NCI-H524 treated with DMSO at 0.1 percent for 48 hours (cell line): ENCODE measurements at places on chromosomes 11 and 22.

GRCh38 chr11:8792710-8793109 lies 110.1 kb downstream of the RPL27A start:
- DNase-seq = no peak

- peak; percentile 76 for DNase-seq
Measured at GRCh38 chr11:12185914-12186313, 75.5 kb downstream of the MICAL2 start.

DNA sequence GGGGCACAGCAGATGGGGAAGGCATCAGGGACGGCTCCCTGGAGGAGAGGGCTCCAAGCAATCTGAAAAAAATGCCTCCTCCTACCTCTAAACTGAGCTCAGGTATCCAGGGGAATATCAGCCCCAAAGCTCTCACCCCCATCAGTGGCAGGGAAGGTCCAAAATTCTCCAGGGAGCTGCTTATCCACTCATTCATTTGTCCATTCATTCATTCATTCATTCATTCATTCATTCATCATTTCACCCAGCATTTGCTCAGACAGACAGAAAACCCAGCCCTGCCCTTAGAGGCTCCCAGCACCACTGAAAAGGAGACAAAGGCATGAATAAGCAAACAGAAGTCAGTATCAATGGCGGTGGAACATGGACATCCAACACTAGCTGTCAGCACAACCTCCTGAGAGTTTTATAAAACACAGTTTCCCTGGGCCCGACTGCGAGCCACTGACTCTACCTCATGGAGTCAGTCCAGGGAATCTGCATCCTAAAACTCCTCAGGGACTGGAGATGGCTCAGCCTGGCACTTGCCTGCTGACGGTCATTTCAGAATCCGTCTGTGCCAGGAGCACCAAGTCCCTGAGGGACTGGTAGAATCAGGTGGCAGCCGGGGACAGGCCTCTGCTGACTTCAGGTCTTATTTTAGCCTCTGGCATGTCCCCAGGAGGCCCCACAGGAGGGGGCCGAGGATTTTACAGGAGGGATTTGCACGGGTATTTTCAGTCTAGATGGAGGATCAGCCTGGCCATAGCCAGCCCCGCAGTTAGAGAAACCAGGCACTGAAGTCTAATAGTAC lies 164.6 kb downstream of the MN1 start:
- DNase-seq = no peak

- no peak for DNase-seq
Measured at GRCh38 chr11:80365076-80365725, 924.4 kb upstream of the TENM4 start.

DNA sequence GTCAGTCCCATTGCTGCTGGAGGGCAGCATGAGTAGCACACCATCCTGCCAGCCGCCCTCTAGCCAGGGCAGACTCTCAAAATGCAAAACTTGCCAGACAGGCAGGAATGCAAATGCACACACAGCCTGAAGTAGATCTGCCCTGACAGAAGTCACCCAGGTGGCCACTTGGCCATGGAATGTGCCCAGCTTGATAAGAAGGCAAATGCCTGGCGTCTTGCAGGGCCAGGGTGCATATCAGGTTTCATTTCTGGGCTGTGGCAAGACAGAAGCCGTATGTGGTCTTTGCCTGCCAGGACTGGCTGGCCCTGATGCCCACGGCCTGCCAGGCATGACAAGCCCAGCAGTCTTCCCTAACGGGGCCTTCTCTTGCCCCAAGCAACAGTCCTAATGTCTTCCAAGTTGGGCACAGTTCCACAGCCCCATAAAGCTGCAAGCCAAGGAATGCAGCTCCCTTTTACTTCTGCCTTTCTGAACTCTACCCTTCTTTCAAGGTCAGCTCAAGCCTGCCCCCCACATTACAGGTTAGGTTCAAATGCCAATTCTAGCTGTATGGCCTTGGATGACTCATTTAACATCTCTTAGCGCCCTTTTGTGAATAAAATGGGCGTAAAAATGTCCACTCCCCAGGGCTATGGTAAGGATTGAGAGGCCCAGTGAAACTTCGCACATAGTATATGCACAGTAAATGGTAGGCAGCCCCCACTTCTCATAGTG lies 29.7 kb downstream of the POU2AF3 start:
- no peak for DNase-seq

DNA sequence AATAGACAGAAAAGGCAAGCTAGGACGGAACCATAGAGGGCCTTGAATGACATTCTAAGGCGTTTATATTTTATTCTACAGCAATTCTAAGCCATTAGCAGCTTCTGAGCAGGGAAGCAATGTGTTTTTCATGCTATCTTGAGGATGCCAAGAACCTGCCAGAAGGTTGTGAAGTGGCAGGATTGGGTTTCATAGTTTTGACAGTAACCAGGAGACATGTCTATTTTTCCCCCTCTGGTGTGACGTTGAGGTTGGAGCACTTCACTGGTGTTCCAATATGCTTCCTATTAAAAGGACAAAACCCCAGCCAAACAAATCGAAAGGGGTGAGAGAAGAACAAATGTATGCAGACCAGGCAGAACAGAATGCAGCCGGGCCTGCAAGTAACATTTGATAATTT lies 148.2 kb downstream of the SPATA19 start:
- no peak for DNase-seq

DNA sequence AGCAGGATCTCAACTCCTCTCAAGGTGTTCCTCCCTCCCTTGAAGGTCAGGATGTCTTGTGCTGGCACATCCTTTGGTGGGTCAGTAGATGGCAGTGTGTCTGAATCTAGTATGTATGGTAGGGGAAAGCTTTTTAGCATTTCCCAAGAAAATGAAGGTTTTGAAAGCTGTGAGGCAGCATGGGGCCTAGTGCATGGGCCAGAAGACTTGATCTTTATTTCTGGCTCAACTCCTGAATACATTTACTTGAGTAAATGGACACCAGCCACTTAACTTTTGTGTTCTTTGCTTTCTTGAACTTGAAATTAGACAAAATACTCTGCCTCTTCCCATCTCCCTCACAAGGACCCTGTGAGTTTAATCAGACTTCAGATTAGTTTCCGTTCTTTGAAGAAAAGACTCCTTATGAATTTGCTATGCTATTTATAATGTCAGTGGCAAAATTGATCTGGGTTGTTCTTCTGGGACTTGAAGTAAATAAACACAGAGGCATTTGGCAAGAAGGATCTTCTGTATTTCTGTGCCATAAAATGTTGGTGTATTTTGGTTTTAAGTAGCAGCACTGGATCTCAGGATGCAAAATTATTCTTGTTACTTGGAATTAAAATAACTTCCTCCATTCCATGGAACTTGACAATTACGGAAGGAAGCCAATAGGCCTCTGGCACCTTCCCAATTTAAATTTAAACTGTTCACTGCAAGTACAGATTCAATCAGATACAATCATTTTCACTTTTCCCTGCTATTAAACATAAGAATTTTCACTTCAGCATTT lies 288.8 kb downstream of the CASP12 start:
- DNase-seq = peak; percentile 22

GRCh38 chr22:36009085-36009484 lies 19.5 kb downstream of the RBFOX2 start:
- no peak for DNase-seq

DNA sequence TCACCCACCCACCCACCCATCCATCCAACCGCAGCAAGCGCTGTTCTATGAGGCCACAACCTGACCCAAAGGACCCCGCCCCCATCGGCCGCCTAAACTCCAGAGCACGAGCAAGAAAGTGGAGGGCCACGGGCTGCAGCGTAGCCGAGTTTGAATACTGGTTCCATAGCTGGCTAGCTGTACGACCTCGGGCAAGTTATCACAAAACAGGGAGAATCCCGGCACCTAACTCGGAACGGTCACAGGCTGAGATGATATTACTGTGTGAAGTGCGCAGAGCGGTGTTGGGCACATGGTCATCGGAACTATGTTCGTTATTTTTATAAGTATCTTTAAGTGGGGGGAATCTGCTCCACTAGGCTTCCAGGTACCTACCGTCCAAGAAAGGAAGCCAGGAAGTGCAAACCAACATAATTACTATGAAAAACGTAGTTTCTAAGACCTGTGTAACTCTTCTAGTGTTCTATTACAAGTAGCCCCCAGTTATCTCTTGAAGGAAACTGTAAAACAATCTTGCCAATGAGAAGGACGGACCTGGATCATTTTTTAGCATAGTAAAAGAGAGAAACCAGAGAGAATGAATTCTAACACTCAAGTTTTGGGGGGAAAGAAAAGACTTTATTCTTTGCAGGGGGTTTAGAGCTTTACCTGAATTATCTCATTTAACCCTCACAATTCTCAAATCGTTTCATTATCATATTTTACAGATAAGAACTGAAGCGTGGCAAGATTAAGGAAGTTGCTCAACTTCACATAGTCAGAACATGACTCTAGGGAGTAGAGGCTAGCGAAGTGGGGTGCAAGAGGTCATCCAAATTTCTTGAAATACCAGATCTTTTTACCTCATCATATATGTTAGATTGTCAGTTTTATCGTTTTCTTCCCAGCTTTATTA lies 663 bp upstream of the BUD13 start:
- DNase-seq = no peak

DNA sequence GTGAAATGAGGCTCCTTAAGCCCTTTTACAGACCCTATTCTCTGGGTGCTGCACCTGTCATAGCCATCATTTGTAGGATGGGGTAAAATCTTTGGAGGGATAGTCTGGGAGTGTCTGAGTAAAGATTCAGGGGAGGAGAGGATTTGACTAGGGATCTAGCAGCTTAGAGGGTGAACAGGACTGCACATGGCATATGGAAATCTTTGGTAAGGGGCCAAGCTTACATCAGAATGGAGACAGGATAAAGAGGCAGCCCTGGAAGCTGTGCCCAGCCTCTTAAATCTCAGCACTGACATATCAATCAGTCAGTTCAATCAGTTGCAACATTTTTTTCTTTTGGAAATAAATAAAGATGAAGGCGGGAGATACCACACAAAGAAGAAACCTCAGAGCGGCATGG lies 301.8 kb upstream of the CADM1 start:
- no peak for DNase-seq

- DNase-seq = no peak
Measured at GRCh38 chr11:32417806-32418205, 17.5 kb downstream of the WT1 start.

DNA sequence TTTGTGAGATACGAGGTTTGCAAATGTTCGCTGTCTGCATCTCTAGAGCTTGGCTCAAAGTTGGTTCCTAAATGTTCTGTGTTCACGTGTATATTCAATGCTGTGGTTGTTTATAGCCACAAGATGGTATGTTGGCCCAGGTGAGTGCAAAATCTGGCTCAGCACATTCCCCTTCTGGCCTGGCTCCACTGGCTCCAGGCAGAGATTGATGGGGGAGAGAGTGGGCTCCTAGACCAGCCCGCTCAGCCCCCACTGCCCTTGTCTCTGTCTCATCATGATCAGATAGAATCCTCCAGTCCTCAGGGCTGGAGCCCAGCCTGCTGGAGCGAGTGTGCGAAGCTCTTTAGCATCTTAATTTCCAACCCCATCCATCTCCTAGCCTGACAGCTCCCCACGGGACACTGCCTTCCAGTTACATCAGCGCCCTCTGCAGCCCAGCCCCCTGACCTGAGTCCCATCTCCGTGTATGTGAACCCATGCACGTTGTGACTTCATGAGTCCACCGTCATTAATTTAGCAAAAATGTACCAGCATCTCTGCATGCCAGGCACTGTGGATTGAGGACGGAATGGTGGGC lies 2.0 kb downstream of the P2RX3 start:
- peak; percentile 37 for DNase-seq

GRCh38 chr22:35960854-35961253 lies 67.8 kb downstream of the RBFOX2 start:
- DNase-seq = no peak

- no peak for DNase-seq
Measured at GRCh38 chr22:41683052-41683451, 5.6 kb downstream of the SNU13 start.

DNA sequence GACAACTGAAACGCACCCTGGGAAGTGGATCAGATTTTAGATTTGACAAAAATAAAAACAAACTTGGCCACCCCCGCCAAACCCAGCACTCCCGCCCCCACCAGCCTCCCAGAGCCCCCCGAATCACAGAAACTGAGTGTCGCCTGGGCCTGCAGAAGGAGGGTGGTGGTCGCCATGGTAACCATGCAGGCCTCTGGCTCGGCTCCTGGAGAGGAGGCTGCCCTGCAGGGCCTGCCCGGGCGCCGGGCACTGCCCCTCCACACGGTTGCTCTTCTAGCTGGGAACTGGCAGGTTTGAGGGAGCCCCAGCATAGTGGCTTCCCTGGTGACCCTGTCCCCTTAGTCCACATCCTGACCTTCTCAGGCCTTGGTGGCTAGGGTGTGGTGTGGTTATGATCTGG lies 19.3 kb downstream of the CACNA1I start:
- DNase-seq = no peak

GRCh38 chr11:83122050-83122449 lies 34.9 kb upstream of the PCF11 start:
- DNase-seq = no peak

DNA sequence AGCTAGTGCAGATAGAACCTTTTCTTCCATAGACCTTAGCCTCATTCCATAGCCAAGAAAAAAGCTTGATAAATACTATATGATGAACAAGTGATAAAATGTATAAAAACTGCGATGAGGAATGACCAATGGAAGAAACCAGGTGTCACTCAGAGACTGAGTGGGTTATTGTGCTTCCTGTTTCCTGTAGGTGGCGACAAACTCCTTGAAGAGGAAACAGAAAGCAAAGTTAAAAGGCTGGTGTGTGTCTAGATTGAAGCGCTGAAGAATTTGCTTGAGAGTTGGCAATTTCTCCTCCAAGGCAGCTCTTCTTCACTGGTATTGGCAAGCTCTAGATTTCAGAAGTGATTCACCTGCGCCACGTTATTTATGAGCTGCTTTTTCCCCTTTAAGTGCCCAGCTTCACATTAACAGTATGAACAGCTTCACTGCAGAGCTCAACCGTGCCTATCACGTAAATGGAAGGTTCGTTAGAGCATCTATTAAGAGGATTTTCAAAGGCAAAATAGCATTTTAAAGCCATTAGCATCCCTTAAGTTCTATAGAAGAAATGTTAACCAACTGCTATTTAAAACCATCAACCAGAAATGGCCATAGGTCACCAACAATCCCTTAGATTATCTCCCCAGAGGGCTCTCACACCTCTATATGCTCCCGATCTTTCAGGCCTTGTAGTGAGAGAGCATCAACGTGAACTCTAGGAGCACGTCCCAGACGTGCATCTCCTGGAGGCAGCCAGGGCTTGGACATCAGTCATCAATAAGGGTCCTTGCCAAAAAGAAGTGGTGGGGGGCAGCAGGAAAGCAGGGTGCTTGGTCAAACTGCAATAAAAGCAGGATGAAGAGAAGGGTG lies 179.4 kb downstream of the CADM1 start:
- DNase-seq = no peak

DNA sequence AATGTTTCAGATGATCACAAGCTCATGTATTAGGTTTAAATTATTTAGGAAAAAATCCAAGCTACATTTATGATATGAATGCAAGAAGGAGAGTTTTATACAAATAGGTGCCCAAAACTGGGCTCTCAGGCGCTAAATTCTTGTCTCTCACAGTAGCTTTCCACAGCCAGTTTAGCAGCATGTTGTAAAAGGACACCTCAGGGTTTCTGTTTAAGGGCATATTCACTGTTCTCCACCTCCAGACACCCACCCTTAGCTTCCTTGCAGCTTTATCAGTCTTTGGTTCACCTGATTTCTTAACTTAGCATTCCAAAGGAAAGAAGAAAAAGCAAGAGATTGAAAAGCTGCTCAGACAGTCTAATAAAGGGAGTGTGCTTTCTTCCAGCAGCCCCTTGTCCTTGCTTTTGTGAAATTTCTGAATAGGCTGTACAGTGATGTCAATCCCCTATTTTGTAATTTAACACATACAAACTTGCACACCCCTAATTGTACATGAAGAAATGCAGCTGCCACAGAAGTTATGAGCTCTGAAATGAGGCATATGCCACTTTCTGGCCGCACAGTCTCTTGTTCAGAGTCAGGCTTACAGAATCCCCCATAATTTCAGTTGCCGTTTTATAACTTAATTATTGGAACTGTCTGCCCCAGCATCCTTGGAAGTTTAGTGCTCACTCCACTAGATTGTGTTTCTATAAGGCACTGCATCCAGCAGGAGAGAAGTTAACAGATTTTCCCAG lies 262.1 kb downstream of the DDX10 start:
- DNase-seq = no peak
